ENCODE measurements at places on chromosomes 4 and X. TPM values are rescaled to one million over a fixed set of nuclear protein-coding genes. Genes with fewer than 3 reads are reported as not detected.

Gene IL2RG
- not detected for total RNA-seq

Gene CDKL2
- 5.2 TPM for total RNA-seq

Gene ERAS
- total RNA-seq: not detected

Gene OR13H1
- total RNA-seq: not detected

Gene ARHGEF6
- total RNA-seq: 3.2 TPM

Gene MAGEA8
- not detected for total RNA-seq

Gene MAGEA9B
- total RNA-seq: not detected

Gene IL13RA1
- total RNA-seq: 56.8 TPM

Gene PLK4
- 2.8 TPM for total RNA-seq

Gene HOPX
- total RNA-seq: not detected

Gene NUDT10
- total RNA-seq: 5.8 TPM

All from mammary epithelial cell (primary cell).